ENCODE measurements at places on chromosomes 1 and 21. TPM values are rescaled to one million over a fixed set of nuclear protein-coding genes. Genes with fewer than 3 reads are reported as not detected.

Gene FMO2
- not detected for total RNA-seq

Gene SYPL2
- total RNA-seq, result 17.8 TPM

DNA sequence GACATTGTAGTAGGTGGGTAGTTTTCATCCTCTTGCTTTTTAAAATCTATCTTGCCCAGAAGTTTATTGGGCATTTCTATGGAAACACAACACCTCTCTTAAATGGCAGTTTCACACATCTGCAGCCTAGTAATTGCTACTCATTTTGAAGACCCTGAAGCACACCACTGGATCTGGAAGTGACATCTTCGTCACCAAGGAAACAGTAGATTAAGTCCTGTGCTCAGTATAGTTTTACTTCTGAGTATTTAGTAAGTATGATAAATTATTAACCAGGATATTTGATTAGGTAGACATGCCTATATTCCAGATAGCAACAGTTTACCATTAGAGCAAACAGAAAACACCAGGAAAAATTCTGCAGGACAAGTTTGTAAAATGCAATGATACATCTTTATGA, 48.7 kb downstream of the UCK2 start:
- no peak for DNase-seq

DNA sequence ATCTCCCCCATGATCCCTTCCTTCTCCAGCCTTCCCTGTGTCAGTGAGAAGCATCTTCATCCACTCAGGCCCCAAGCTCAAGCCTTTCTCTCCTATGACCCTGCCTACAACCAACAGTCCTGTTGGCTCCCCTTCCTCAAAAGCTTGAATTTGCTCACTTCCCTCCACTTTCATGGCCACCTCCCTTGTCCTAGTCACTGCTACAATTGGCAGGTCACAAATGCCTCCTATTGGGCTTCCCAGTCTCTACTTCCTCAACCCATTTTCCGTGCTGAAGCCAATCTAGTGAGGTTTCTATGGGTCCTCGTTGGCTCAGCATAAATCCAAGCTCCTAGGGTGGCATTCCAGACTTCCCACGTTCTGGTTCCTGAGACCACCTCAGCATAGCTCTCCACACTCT, 40.2 kb upstream of the SLC6A9 start:
- no peak for DNase-seq

GRCh38 chr1:3109355-3109754, 40.4 kb downstream of the PRDM16 start:
- DNase-seq, result no peak

DNA sequence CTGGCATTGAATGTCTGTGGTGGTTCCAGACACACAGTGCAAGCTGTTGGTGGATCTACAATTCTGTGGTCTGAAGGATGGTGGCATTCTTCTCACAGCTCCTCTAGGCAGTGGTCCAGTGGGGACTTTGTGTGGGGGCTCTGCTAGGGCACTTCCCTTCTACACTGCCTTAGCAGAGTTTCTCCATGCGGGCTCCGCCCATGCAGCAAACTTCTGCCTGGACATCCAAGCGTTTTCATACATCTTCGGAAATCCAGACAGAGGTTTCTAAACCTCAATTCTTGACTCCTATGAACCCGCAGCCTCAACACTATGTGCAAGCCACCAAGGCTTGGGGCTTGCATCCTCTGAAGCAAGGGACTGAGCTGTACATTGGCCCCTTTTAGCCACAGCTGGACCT, 43.0 kb downstream of the RGS18 start:
- no peak for DNase-seq

- peak; percentile 85 for DNase-seq
These were observed 37.9 kb upstream of the MGST3 start for GRCh38 chr1:165592945-165593823.

GRCh38 chr1:198903621-198904020, 264.8 kb downstream of the PTPRC start:
- no peak for DNase-seq

DNA sequence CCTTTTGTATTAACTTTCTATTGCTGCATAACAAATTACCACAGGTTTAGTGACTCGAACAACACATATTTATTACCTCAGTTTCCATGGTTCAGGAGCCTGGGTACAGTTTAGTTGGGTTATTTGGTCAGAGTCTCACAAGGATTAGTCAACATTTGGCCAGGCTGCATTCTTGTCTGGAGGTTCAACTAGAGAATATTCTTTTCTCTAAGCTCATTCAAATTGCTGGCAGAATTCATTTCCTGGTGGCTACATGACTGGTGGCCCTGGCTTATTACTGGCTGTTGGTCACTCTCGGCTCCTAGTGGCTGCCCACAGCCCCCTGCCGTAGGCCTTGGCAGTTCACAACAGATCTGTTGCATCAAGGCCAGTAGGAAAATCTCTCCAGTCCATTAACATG, 81.1 kb upstream of the ADAR start:
- DNase-seq, result no peak

GRCh38 chr21:33492571-33492970, 1.1 kb upstream of the DNAJC28 start:
- DNase-seq, result peak; percentile 85

Data from cardiac muscle cell (in vitro differentiated cells and primary cell).